ENCODE measurements at places on chromosomes 1 and 21. TPM values are rescaled to one million over a fixed set of nuclear protein-coding genes. Genes with fewer than 3 reads are reported as not detected.

Gene RGSL1
- not detected for total RNA-seq

Gene TCHHL1
- total RNA-seq: not detected

Gene SGIP1
- total RNA-seq: 22.3 TPM

Gene REN
- total RNA-seq: not detected

Gene RCSD1
- total RNA-seq: 0.07 TPM

Gene RASSF5
- 1.5 TPM for total RNA-seq

Gene FMO5
- total RNA-seq: 1.1 TPM

Gene NEK2
- total RNA-seq: 28.3 TPM

Gene TRPM2
- total RNA-seq: not detected

Gene TINAGL1
- total RNA-seq: 456 TPM

Gene PRAMEF33
- total RNA-seq: not detected

Gene MEX3A
- 8.3 TPM for total RNA-seq

Gene CRYAA
- not detected for total RNA-seq

Gene PPM1J
- total RNA-seq: 1.9 TPM

Gene MXRA8
- total RNA-seq: 1.2 TPM

Gene CFHR3
- total RNA-seq: not detected

Gene LCE1F
- not detected for total RNA-seq

Gene ACTN2
- total RNA-seq: 2.5 TPM

Gene CACNA1S
- not detected for total RNA-seq

Gene ATP6V1G3
- not detected for total RNA-seq

Gene FAM72A
- 5.3 TPM for total RNA-seq

Gene RGS8
- total RNA-seq: not detected

Gene C1orf87
- not detected for total RNA-seq

All from thoracic aorta endothelial cell (primary cell).